MCF 10A (cell line): ENCODE measurements at places on chromosomes 1 and 21. TPM values are rescaled to one million over a fixed set of nuclear protein-coding genes. Genes with fewer than 3 reads are reported as not detected.

DNA sequence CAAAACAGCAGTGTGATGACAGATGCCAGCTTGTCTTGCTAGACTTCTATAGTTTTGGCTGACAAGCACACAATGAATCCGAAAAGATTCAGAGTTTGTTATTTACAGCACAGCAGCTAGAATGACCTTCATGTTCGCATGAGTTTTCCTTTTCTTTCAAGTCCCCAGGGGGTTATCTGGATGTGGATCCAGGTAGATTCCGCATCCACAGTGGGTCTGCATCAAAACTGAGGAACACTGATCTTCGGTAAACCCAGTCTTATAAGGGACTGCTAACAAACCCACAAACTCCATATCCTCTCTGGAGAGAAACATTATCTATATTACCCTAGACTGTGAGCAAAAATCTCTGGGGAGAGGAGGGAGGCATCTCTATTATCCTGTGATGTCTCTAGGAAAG, 69.0 kb upstream of the DEPDC1 start:
- H3K27me3 ChIP-seq: peaks cover 64% of the 10 kb centered on the region
- no peaks in the 10 kb centered on the region for H3K4me1 ChIP-seq
- DNase-seq: no peak
- no peaks in the 10 kb centered on the region for H3K36me3 ChIP-seq
- no peak overlapping the region for H3K4me3 ChIP-seq

GRCh38 chr1:109728870-109729269, 12.0 kb downstream of the GSTM3 start:
- no peaks in the 10 kb centered on the region for H3K27me3 ChIP-seq
- no peaks in the 10 kb centered on the region for H3K36me3 ChIP-seq
- DNase-seq: no peak
- no peak overlapping the region for H3K4me3 ChIP-seq
- H3K27ac ChIP-seq: no peak overlapping the region
- no peaks in the 10 kb centered on the region for H3K4me1 ChIP-seq

DNA sequence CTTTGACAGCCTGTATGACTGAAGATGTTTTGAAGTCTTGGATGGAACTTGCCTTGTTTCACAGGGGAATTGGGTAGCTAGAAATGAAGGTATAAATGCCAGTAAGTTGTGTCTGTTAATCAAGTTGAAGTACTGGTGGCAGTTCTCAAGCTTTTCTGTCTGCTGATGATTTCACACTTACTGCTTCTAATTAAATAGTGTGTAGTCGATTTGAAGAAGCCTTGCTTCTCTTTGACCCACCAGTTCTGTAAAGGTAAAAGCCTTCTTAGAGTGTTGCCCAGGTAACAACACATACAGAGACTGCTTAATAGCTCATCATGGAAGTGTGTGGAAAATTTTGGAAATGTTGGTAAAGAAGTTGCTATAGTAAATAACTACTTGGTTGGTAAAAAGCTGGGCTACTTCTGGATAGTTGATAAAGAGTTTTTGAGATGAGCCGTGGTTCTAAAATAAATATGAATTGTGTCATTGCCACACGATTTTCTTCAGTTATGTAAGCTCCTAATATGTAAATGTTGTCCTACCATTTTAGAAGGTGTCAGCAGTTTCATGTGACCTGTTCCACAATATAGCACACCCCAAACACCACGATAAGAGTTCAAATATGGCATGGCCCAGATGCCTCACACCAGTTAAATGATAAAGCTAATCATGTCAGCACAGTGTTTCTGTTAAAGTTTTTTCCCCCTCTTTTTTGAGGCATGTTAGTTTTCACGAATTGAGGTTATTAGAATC, 7.4 kb downstream of the RABGAP1L start:
- no peaks in the 10 kb centered on the region for H3K27me3 ChIP-seq
- H3K27ac ChIP-seq: no peak overlapping the region
- H3K4me3 ChIP-seq: no peak overlapping the region
- no peaks in the 10 kb centered on the region for H3K36me3 ChIP-seq
- DNase-seq: no peak
- H3K4me1 ChIP-seq: peaks cover 10% of the 10 kb centered on the region

GRCh38 chr1:205827623-205828022, 14.6 kb upstream of the SLC41A1 start:
- no peaks in the 10 kb centered on the region for H3K4me1 ChIP-seq
- H3K27ac ChIP-seq: no peak overlapping the region
- peaks cover 31% of the 10 kb centered on the region for H3K27me3 ChIP-seq
- peak; percentile 36 for DNase-seq
- H3K36me3 ChIP-seq: no peaks in the 10 kb centered on the region
- H3K4me3 ChIP-seq: no peak overlapping the region

DNA sequence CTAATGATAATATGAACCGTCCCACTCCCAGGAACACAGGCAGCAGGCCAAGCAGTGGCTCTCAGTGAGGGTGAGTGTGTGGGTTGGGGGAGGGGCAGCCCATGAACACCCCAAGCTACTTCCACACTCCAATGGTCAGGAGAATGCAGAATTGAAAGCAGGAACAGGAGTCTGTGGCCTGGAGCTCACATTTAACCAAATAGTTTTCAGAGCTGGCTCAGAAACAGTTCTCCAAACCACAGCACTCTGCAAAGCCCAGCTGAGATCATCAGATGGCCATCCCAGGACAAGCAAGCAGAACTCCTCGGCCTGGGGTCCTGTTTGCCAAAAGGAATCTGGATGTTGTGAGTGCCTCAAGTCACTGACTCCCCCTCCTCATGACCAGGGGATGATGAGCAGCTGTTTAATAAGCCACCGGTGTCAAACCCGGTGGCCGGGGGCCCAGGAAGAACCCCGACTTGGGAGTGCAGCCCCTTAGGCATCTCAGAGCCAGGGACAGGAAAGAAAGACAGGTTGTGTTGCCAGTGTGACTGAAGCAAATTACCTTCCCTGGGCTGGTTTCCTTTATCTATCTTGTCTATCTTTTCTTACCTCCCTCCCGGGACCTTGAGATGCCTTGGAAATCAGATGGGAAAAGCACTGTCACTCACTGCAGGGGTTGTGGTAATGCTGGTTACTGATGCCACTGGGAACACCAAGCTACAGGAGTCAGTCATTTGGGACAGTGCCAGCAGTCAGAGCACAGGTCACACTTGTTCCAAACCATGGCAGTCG, 20.4 kb downstream of the DEGS1 start:
- H3K4me3 ChIP-seq: no peak overlapping the region
- no peak overlapping the region for H3K27ac ChIP-seq
- H3K4me1 ChIP-seq: peaks cover 21% of the 10 kb centered on the region
- DNase-seq: peak; percentile 62

DNA sequence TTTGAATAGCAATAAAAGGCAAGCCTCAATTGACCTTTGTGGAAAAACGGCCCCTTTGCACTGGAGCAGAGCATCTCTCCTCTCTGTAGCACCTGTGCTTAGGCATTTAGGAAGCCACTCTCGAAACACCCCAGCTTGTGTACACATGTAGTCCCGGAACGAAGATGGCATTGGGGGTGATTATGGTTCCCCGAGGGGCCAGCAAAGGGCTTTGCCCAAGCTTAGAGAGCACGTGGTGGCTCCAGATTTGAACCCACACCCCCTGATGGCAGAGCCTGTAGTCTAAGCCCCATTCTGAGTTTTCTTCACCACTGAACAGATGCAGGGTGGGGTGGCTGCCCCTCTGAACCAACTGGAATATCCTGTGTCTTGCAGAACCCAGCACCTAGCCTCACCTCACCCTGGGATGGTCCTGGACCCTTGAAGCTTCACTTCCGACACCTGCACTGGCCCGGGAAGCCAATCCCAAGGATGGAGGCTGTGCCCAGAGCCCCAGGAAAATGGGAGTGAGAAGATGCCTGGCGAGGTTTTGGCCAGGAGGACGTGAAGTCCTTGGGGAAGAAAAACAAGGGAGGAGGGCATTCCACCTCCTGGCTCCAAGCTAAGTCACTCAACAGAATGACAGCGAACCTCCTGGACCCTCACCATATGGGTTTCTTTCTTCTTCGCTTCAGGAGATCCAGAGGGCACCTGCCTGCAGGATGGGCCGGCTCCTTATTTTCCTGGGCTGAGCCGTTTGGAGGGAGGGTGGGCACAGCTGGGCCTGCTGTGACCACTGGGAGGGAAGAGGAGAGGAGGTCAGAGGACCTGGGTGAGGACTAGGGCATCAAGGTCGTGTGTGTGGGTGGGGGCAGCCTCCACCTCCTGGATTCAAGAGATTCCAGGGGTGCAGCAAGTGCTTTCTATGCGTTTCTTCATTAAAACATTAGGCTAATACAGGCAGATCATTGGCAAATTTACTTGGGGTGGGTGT, 37.7 kb downstream of the IGFN1 start:
- no peaks in the 10 kb centered on the region for H3K36me3 ChIP-seq
- no peak for DNase-seq
- H3K4me1 ChIP-seq: peaks cover 10% of the 10 kb centered on the region
- H3K27ac ChIP-seq: no peak overlapping the region
- no peak overlapping the region for H3K4me3 ChIP-seq

DNA sequence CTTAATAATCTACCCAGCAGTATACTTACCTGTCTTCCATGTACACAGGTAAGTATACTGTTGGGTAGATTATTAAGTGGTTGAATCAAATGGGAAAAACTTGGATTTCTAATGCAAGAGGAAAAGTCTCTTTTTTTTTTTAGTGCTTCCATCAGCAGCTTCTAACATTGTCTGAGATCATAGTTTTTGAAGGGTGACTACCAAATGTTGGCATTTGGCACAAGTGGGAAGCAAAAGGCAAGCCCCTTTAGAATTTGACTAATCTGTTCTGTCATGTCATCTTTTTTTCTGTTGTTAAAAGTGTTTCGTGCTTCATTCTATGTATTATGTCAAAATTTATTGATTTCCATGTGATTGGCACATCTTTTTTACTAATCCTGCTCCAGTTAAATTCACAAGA, 547 bp downstream of the FMO1 start:
- DNase-seq: no peak
- no peak overlapping the region for H3K4me3 ChIP-seq
- H3K36me3 ChIP-seq: no peaks in the 10 kb centered on the region
- H3K4me1 ChIP-seq: no peaks in the 10 kb centered on the region
- H3K27ac ChIP-seq: no peak overlapping the region
- H3K27me3 ChIP-seq: peaks cover 5% of the 10 kb centered on the region

DNA sequence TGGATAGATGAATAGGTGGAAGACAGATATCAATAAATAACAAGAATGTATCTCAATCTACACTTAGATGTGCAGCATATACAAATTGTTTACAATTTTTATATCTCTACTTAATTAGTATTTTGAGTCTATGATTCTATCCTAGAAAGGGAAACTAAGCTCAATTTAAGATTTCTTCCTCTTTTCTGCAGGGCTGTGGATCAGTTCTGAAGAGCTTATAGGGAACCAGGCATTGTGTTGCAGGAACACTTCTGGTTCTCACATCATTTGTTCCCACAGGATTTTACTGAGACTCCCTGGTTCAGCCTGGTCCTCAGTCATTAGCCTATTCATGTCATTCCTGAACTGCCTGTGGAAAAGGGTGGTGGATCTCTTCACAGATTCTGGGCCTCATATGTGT, 105.8 kb downstream of the TNFSF18 start:
- H3K4me3 ChIP-seq: no peak overlapping the region

- H3K27me3 ChIP-seq: no peaks in the 10 kb centered on the region
- H3K4me1 ChIP-seq: no peaks in the 10 kb centered on the region
- DNase-seq: no peak
- no peaks in the 10 kb centered on the region for H3K36me3 ChIP-seq
- no peak overlapping the region for H3K4me3 ChIP-seq
Measured at GRCh38 chr1:176341656-176342055, 121.3 kb upstream of the PAPPA2 start.

- no peak overlapping the region for H3K4me3 ChIP-seq
- H3K27ac ChIP-seq: no peak overlapping the region
- H3K4me1 ChIP-seq: no peaks in the 10 kb centered on the region
- H3K36me3 ChIP-seq: no peaks in the 10 kb centered on the region
- H3K27me3 ChIP-seq: no peaks in the 10 kb centered on the region
Measured at GRCh38 chr1:34500451-34500850, 254.4 kb upstream of the GJB5 start.

GRCh38 chr1:159152031-159152430, 19.4 kb upstream of the CADM3 start:
- H3K4me1 ChIP-seq: peaks cover 7% of the 10 kb centered on the region
- DNase-seq: no peak

GRCh38 chr1:57013522-57013921, 47.7 kb upstream of the C8B start:
- no peak for DNase-seq
- no peak overlapping the region for H3K27ac ChIP-seq
- no peak overlapping the region for H3K4me3 ChIP-seq
- no peaks in the 10 kb centered on the region for H3K36me3 ChIP-seq

- no peak overlapping the region for H3K27ac ChIP-seq
- no peak for DNase-seq
- no peak overlapping the region for H3K4me3 ChIP-seq
- no peaks in the 10 kb centered on the region for H3K4me1 ChIP-seq
Measured at GRCh38 chr21:14401217-14401616, 18.3 kb upstream of the HSPA13 start.

DNA sequence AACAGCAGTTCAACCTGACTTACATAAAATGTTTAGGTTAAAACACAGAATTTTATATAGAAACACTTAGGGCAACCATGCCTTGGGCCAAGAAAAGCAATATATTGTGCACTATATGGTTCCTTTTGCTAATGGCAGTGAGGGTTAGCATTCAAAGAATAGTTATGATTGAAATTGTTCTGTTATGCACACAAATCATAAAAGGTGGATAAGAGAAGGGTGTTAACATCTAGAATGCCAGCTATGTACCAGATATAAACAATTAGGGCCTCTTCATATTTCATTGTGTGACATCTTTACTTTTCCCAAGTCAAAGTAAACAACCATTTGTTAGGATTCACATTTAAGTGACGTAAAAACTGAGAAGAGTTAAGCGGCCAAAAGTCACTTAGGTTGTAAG, 308.0 kb upstream of the B3GALT2 start:
- H3K27me3 ChIP-seq: no peaks in the 10 kb centered on the region
- no peak for DNase-seq
- H3K4me3 ChIP-seq: no peak overlapping the region
- no peak overlapping the region for H3K27ac ChIP-seq
- no peaks in the 10 kb centered on the region for H3K4me1 ChIP-seq

DNA sequence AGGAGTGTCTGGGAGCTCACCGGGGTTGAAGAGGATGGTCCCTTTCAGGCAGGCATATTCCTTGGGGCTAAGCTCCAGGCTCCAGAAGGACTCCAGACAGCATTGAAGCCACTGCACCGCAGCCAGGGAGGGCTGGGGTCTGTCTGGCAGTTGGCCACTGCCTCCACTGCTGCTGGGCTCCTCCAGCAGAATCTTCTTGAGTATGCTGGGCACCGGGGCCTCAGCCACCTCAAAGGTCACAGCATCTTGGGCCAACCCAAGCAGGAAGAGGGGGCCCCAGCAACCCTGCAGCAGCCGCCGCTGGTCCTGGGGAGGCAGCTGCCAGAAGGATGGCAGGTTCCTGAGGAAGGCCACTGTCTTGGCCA, 404 bp downstream of the NR0B2 start:
- H3K4me3 ChIP-seq: no peak overlapping the region
- no peaks in the 10 kb centered on the region for H3K27me3 ChIP-seq
- no peak overlapping the region for H3K27ac ChIP-seq
- no peak for DNase-seq

PAX7 gene
- total RNA-seq: not detected in 2 replicates

NBPF26 gene
- 17.9 and 19.1 TPM in 2 replicates for total RNA-seq

ITLN1 gene
- not detected in 2 replicates for total RNA-seq

DIO1 gene
- not detected in 2 replicates for total RNA-seq

ADORA1 gene
- total RNA-seq: 0.26 and 0.34 TPM in 2 replicates

FAAH gene
- 17.3 and 19.3 TPM in 2 replicates for total RNA-seq

SLC5A9 gene
- not detected in 2 replicates for total RNA-seq
